Sigmoid colon (tissue), 7 donors: ENCODE measurements at places on chromosomes 3 and 15. TPM values are rescaled to one million over a fixed set of nuclear protein-coding genes. Genes with fewer than 3 reads are reported as not detected.

DNA sequence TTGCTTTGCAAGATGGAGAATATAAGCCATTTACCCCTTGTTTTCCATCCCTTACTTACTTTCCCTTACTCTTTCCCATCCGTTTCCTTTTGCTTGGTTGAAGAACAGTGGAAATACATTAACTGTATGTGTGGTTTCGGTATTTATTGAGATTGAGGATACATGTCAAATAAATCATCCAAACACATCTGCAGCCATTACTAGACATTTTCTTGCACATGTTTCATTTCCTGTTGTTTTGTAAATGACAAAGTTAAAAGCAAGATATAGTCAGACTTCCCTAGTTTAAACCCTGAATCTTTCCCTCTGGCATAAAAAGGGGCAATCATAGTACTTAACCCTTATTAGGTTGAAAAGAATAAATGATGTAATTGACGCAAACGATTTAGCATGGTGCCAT is 82.1 kb upstream of the BCHE start:
- DNase-seq = no peak

DNA sequence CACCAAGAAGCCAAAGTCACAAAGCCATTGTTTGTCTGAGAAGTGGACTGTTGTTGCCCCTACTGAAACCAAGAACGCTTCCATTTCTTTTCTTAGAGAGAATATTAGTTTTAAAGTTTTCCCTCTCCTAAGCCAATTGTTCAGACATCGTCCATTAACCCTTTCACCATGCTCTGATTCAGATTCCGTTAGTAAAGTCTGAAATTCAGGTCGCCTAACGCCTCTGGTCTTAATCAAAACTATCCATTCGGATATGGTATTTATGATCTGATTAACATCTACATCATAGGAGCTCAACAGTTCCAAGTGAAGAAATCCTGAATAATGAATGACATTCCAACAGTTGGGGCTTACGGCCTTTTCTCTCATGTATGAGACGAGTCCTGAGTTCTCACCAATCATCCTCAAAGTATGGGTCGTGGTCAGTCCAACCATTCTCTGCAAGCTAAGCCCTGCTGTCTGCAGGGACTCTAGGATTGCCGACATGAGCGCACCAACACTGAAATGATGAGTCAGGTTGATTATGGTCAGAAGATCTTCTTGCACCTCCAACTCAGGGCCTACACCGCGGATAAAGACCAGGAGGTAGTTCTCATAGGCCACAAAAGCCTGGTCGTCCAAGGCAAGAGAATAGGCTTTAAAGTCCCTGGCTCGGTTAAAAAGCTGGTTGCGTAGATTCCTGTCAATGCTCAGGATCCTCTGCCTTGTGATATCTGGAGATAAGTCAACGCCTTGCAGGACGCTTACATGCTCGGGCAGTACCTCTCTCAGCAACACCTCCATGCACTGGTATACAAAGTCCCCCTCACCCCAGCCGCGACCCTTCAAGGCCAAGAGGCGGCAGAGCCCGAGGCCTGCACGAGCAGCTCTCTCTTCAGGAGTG is 767 bp downstream of the EPM2AIP1 start:
- DNase-seq = peak; percentile 71

DNA sequence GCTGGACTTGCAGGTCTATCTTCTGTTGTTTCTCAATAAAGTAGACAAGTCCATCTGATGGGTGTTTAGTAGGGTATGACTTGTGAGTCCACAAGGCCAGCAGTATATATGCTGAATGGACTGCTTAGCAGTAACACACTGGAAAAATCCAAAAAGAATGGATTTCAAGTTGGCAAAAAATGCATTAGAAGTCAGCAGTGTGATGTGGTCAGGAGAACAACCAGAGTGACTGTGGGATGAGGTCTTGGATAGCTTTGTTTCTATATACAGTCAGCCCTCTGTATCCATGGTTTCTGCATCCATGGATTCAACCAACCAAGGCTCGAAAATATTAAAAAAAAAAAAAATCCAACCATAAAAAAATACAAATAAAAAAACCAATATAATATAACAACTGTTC is 55.8 kb downstream of the LPP start:
- no peak for DNase-seq

DNA sequence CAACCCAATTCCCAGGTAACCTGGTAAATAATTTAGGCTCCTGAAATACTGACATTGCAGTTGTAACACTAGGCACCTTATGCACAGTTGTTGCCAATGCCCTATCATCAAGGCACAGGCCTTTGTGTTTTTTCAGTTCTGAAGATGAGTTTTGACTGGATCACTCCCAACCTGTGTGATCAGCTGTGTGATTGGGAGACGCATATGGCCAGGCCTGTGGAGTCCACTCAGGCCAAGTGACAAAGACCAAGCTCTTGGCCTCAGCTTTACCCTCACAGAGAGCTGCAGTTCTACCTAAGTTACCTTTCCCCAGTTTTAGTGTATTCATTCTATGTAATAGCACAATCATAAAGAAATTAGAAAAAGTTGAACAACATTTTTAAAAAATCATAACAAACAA is 19.2 kb upstream of the AQP9 start:
- no peak for DNase-seq

GRCh38 chr3:37279236-37279635 is 104.9 kb upstream of the LRRFIP2 start:
- DNase-seq = no peak

- no peak for DNase-seq
These were observed 50.8 kb upstream of the RPL32 start for GRCh38 chr3:12891985-12892839.

DNA sequence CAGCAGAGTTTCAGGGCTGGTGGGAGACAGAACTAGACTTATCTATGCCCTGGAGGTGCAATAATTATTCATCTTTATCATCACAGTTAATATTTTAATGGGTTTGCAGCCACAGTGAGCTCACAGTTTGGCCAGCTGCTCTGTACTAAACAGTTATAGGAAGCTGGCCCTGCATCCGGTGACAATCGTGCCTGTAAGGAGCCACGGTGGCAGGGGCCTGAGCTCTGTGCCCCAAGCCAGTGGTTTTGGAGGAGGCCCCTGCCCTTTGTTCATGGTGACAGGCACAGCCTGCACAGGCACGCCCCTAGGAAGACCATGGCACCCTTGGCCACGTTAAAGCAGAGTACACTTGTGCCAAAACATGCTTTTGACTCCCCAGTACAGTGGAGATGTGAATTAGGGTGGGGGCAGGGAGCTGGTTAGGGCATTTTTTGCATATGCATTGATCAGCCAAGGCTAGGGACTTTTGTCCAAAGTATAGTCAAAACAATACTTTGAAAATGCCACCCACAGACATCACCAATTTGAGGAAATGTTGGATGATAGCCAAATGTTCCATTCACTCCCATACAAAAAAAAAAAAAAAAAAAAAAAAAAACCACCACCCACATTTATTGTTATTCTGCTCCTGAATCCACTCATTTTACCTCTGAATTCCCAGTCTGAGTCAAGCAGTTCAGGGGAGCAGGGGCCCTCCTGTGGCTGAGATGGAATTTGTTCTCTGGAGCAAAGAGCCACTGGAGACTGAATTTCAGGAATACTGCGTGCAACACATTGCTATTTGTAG is 3.4 kb upstream of the RFTN1 start:
- DNase-seq = no peak

GRCh38 chr3:17412950-17413530 is 329.4 kb downstream of the TBC1D5 start:
- no peak for DNase-seq

The MUC4 gene
- total RNA-seq = not detected

The SELENOT gene
- 97.5 TPM for total RNA-seq

The GOLGA8J gene
- 0.54 TPM for total RNA-seq

The GADL1 gene
- not detected for total RNA-seq

The AADACL2 gene
- total RNA-seq = not detected

The CPEB1 gene
- 13.2 TPM for total RNA-seq

The USF3 gene
- total RNA-seq = 18.5 TPM

The BDH1 gene
- 2.3 TPM for total RNA-seq

The GMNC gene
- not detected for total RNA-seq
